ENCODE measurements at places on chromosomes 5 and 9.

DNA sequence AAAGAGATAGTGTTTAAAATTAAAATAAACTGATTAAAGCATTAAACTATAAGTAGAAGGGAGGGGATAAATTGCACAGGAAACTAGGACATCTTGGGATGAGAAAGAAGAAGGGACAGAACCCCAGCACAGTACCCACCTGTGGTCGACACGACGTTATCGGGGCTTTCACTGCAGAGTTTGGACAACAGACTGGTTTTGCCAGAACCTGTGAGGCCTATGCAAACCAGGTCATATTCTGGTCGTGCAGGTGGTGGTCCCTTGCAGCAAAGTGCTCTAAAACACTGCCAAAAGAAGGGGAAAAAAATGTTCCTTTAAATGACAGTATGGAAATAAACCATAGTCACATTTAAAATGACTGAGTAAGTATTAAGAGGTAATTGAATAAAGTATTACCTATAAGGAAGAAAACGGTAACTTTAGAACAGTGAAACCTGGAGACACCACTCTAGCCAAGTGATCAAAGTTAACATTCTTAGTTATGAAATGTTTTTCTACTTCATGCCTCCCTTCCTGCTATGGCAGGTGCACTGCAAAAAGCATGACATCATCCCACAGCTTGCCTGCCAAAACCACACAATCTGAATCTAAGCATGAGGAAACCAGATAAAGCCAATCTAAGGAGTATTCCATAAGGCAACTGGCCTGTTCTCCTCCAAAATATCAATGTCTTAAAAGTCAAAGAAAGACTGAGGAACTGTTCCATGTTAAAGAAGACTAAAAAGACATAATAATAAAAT lies 138.6 kb downstream of the ARL15 start:
- DNase-seq: no peak

DNA sequence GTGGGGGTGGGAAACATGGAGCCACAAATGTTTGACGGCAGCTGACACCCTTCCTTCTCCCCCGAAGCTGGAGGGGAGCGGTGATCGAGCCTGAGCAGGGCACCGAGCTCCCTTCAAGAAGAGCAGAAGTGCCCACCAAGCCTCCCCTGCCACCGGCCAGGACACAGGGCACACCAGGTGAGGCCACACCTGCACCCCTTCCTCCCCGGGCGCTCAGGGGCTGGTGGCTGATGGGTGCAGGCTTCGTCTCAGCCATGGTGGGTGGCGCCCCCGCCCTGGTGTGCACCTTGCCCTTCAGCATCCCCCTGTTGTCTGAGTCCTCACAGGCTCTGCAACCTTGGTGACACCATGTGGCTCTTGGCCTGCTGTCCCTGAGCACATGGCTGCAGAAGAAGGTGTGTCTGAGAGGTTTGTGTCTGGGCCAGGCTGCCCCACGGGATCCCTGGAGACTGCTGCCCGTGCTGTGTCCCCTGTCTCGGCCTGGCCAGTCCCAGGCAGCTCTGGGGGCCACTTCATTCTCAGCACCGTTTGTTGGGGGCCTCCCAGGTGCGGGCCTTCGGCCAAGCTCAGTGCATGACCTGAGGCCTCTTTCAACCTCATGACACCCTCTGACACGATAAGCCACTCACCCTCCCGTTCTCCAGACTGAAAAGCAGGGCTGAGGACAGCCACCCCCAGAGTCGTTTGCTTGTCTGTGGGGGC lies 11.1 kb downstream of the MAN1B1 start:
- DNase-seq: no peak

DNA sequence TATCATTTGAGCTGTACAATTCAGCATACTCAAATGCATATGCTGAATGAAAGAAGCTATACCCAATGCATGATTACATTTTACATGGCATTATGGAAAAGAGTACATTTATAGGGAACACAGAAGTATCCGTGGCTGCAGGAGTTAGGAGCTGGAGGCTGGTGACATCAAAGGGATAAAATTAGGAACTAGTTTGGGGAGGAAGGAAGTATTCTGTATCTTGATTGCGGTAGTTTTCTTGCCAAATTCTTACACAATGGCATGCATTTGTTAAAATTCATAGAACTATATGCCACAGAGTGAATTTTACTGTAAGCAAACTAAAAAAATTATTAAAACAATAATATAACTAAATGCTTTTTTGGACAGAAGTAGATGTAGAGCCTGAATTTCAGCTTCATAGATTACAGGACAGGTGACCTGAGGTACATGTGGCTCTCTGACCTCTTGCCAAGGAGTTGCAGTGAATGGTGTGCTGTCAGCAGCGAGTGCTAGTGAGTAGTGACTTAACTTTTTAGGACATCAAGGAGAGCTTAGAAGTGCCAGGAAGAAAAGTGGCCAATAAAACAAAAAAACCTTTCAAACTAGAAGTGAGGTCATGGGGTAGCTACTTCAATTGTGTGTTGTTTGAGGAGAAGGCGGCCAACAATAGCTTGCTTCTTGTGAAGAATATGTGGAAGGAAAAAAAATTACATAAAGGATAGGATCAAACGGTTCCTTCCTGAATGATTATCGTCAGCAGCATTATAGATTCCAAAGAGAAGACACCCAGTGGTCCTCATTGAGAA lies 514.9 kb upstream of the CLINT1 start:
- no peak for DNase-seq

GRCh38 chr9:78573669-78574068 lies 276.7 kb downstream of the PSAT1 start:
- DNase-seq: no peak

GRCh38 chr5:8749556-8749955 lies 796.3 kb downstream of the SEMA5A start:
- no peak for DNase-seq

- no peak for DNase-seq
Observed at GRCh38 chr5:106154280-106154716, 1516.4 kb downstream of the EFNA5 start.

DNA sequence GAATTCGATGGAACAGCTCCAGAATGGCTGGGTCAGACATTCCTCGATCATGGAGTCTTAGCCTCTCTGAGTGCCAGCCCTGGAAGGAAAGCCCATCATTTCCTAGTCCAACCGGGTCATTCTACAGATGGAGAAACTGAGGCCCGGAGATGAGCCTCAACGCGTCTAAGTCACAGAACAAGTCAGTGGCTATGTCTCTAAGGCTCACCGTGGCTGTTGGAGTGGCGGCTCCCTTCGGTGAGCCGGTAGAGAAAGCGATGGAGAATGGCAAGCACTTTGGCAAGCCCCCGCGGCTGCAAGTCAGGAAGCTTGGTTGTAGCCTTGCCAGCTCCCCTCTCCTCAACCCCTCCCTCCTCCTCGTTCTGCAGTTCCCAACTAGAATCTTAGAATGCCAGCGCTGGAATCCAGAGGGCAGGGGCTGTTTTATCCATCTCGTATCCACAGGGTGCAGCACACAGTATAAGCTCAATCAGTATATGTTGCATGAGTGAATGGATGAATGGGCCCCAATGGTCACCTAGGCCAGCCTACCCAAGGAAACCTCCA lies 438 bp upstream of the ARSI start:
- no peak for DNase-seq

- DNase-seq: no peak
Observed at GRCh38 chr9:81737871-81738507, 48.6 kb upstream of the TLE1 start.

GRCh38 chr9:98135558-98135934 lies 16.5 kb upstream of the TRIM14 start:
- DNase-seq: no peak

DNA sequence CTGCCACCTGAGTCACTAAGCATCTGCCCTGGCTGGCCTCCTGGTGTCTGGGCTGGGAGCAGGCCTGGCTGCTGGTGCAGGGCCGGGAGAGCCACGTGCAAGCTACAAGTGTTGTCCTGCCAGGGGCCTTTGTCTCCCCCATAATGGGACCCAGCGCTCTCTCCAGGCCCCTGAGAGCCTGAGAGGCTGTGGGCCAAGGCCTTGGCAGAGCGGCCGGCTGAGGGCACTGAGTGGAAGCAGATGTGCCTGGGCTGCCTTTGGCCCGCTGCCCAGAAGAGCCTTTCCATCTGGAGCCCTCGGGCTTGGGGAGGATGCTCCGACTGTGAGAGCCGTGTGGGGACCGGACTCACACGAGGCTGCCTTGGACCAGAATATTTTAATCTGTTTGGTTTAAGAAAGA lies 185.5 kb downstream of the RGS3 start:
- DNase-seq: no peak

DNA sequence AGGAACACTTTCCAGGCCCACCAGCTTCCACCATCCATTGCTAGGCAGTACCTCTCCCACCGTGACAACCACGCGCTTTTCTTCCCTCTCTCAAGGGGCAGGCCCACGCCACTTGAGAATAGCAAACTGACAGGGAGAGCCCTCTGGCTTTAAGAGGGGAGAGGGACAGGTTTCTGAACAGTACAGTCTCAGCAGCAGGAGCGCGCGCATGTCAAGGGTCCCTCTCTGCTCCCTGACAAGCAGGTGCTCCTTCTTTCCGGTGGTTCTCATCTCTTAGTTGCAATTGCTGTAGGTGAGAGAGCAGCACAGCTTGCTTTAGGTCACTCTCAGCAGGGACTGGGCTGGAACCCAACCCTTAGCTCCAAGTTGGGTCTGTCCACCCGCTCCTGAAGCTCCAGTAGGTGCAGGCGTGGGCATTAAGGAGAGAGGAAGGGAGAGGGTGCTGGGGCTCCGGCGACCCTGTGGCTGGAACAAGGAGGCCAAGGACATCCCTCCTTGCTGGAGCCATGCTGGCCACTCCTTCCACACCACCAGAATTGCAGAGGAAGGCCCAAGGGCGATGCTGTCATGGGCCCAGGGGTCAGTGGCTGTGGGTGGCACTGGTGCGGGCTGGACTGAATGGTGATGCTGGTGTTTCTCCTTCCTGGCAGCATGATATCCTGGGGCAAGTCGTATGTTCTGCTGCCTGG lies 9.0 kb upstream of the PHF2 start:
- DNase-seq: no peak

GRCh38 chr5:151509231-151509630 lies 61.8 kb downstream of the SLC36A1 start:
- DNase-seq: no peak

- no peak for DNase-seq
Observed at GRCh38 chr5:39080597-39081204, 6.5 kb upstream of the RICTOR start.

DNA sequence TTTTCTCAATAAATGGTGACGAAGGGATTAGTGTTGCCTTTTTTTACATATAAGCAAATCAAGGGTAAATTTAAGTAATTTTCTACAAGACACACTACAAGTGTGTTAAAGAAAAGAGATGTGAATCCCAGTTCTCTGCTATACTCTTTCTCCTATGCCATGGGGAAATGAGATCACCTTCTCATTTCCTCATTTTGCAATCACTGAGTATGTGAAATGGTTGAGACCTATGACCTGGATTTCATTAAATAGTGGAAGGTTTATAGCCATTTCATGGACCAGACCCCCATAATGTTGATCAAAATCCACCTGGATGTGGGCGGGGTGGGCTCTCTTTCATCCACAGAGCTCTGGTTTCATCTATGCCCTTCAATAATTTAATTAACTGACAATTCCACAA lies 66.9 kb upstream of the SLIT3 start:
- no peak for DNase-seq

GRCh38 chr5:66860199-66860975 lies 264.2 kb downstream of the MAST4 start:
- DNase-seq: no peak

- DNase-seq: no peak
Observed at GRCh38 chr5:95615164-95615467, 4.8 kb upstream of the GPR150 start.

DNA sequence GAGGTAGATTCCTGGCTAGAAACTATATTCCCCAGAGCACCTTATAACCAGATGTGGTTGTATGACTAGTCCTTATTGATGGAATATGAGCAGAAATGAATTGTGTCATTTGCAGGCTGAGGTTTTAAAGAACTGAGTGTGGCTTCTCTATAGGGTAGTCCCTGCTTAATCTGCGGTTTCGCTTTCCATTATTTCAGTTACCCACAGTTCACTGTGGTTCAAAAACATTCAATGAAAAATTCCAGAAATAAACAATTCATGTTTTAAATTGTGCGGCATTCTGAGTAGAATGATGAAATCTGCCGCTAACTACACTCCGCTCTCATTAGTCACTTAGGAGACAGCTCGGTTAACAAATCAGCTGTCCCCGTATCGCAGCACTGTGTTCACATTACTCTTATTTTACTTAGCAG lies 65.1 kb downstream of the ANKRD55 start:
- no peak for DNase-seq

- DNase-seq: no peak
Observed at GRCh38 chr9:129778469-129778868, 24.5 kb upstream of the TOR1B start.

DNA sequence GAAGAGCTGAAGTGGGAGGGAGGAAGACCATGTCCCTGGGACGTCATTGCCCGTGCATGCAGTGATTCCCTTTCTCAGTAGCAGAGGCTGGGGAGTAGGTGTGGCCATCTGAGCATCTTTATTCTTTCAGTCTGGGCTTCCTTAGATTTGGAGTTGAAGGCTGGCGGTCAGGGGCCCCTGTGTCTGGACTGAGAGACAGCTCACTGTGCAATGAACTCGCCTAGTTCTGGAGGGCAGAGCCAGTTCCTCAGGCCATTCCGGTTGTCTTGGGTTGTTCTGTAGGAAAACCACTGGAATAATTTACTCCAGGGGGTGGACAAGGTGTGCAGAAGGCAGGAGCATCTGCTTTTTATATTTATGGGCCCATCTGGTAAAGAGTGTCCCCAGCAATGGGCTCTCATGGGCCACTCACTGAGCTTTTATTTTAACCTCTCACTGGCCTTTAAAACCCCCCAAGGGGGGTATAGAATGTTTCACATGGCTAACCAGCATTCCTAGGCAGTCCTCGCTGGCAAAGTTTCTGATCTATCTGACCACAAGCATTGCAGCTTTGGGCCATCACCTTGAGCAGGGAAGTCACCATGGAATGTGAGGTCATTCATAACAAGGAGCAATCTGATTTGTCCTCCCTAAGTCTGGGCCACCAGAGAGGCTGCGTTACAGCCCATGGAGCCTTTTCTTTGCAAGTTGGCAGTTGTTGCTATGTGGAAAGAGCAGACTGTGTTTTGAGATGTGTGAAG lies 9.2 kb downstream of the STC2 start:
- no peak for DNase-seq

- DNase-seq: no peak
Observed at GRCh38 chr9:7011395-7012067, 253.8 kb downstream of the KDM4C start.

GRCh38 chr5:128674837-128675446 lies 136.9 kb upstream of the FBN2 start:
- no peak for DNase-seq

DNA sequence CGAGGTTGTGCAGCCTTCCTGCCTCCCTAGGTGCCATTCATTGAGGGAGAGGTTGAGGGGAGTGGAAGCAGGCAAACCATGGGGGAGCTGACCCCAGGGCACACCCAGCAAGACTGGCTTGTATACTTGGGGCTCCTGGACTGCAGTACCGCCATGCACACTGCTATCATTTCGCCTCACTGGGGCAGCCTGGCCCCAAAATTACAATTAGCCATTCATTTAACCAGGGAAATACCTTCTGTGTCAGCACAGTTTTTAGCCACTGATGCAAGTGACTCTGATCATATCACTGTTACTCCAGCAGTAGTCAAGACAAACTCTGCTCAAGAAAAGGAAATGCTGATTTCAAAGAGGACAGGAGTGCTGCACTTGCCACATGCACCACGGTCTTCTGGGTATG lies 109.7 kb downstream of the TRIO start:
- no peak for DNase-seq

GRCh38 chr5:174798551-174798951 lies 74.2 kb downstream of the MSX2 start:
- DNase-seq: no peak

GRCh38 chr5:169139480-169140050 lies 161.4 kb downstream of the SLIT3 start:
- DNase-seq: no peak

GRCh38 chr5:72658761-72659540 lies 151.7 kb upstream of the ZNF366 start:
- DNase-seq: no peak
